Head of caudate nucleus (tissue), 42 donors: ENCODE measurements at places on chromosomes 2 and 18.

DNA sequence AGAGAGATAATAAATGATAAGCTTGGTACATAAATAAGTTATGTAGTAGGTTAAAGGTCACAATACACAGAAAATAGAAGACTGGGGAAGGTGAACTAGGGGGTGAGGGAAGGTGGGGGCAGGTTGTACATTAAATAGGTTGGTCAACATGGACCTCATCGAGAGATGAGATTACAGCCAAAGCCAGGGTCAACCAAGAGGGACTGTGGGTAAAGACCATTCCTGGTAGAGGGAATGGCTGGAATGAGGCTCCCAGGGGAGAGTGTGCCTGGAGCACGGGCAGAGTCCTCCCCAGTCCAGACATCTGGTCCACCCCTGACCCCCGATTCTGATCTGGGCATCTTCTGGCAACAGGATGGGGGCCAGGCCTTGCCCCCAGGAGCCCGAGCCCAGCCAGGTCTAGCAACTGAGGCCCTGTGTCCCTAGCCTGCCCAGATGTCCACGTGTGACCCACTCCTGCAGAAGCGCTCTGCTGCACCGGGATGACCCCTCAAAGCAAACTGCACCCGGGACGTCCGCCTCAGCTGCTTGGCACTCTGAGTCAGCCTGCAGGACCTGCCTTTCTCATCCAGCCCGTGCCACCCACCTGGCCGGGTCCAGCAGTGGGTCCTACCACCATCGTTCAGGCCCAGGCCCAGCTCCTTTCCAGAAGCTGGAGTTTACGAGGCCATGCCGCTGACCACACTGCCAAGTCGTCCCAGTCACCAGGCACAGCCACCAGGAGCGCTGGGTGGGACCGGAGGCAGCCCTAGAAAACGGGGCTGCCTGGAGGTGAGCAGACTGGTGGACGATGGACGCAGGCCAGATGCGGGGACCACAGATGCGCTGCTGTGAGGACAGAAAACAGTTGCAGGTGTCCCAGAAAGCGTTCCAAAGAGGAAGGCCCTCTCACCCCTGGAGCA, 56.2 kb upstream of the ID2 start:
- no peak for DNase-seq

GRCh38 chr2:128595763-128596395, 277.2 kb upstream of the HS6ST1 start:
- DNase-seq: no peak

- DNase-seq: no peak
Measured at GRCh38 chr2:230542751-230543150, 126.8 kb downstream of the SP100 start.

- no peak for DNase-seq
Measured at GRCh38 chr18:711310-711656, 1.1 kb downstream of the ENOSF1 start.

GRCh38 chr2:144111437-144111836, 408.5 kb downstream of the ZEB2 start:
- DNase-seq: no peak

DNA sequence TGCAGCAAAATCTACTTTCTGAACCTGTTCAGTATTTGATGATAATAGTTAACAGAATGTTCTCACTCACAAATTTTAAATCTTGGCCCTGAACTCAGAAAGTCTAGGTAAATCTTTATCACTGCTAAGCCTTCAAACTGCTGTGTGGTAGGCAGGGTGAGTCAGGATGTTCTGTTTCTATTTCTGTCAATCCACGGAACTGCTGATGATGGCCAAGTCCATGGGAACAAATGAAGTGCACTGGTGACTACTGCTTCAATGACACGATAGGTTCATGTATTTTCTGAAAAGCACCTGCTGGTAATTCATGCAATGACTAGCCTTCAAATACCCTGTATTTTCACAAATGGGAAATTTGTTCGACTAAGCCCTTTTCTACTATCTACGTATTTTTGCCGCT, 14.2 kb downstream of the NIFK start:
- DNase-seq: no peak

DNA sequence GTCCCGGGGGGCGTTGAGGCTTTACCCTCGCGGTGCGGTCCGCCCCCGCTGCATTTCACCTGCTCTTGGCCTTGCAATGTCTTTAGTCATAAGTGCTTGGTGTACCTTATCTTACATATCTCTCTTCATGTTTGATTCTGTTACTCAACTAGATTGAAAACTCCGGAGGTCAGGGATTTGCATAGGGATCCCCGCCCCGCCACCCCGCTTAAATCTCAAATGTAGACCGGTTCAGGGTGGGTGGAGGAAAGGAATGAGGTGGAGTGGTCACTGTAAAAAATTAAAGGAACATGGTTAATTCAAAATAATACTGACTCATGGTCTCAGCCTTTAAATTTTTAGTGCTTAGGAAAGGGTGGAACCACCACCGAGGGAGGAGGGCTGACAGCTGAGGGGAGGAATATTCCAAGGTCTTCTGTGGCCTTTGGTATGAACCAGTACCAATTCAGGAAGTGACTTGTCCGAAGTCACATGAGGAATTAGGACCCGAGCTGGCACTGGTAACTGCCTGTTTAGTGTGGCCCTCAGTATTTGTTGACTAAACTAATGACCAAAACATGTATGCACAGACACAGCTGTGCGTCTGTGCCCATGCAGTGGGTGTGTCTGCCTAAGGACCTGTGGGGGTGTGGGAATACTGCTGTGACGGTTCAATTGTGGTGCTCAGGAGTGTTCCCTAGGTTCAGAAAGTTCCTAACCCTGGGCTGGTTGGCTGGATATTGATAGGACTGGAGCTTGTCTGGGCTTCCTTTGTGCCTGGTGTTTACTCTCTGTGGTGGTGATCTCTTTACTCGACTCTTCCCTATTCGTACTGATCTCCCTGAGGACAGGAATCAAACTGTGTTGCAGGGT, 1.0 kb downstream of the PLEKHB2 start:
- DNase-seq: no peak

GRCh38 chr2:178403671-178404306, 47.2 kb downstream of the PRKRA start:
- no peak for DNase-seq

GRCh38 chr2:31785876-31786275, 205.1 kb upstream of the SRD5A2 start:
- no peak for DNase-seq

- no peak for DNase-seq
Measured at GRCh38 chr2:184004948-184005672, 593.2 kb upstream of the ZNF804A start.

DNA sequence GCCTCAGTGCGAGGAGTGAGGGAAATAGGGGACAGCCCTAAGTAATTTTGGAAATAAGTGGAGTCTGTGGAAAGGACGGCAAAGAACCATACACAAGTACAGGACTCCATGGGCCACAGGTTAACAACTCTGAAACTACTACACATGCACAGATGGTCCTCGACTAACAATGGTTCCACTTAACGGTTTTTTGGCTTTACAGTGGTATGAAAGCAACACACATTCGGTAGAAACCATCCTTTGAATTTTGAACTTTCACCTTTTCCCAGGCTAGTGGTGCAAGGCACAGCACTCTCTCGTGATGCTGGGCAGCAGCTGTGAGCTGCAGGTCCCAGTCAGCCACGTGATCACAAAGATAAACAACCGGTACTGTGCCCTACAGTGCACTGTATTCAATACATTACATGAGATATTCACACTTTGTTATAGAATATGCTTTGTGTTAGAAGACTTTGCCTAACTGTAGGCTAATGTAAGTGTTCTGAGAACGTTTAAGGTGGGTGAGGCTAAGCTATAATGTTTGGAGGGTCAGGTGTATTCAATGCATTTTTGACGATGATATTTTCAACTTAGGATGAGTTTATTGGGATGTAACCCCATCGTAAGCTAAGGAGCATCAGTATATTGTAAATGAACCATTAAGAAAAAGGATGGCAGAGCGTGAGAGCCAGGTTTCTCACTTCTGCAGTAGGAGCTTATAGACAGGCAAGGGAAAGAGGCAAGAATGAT, 44.6 kb downstream of the TBC1D8 start:
- no peak for DNase-seq

GRCh38 chr2:226607379-226607778, 192.2 kb downstream of the IRS1 start:
- DNase-seq: no peak

- DNase-seq: no peak
Measured at GRCh38 chr2:235914756-235915155, 253.4 kb downstream of the GBX2 start.

- no peak for DNase-seq
Measured at GRCh38 chr2:235461763-235462414, 32.0 kb upstream of the AGAP1 start.

GRCh38 chr2:174787487-174788205, 23.4 kb upstream of the CHRNA1 start:
- DNase-seq: no peak

GRCh38 chr2:101517758-101518271, 42.9 kb upstream of the RFX8 start:
- DNase-seq: no peak

GRCh38 chr2:13826314-13826853, 806.1 kb upstream of the LRATD1 start:
- DNase-seq: no peak

- no peak for DNase-seq
Measured at GRCh38 chr18:50397023-50397422, 22.2 kb downstream of the SKA1 start.

- no peak for DNase-seq
Measured at GRCh38 chr2:85838181-85838580, 50.6 kb downstream of the ST3GAL5 start.

DNA sequence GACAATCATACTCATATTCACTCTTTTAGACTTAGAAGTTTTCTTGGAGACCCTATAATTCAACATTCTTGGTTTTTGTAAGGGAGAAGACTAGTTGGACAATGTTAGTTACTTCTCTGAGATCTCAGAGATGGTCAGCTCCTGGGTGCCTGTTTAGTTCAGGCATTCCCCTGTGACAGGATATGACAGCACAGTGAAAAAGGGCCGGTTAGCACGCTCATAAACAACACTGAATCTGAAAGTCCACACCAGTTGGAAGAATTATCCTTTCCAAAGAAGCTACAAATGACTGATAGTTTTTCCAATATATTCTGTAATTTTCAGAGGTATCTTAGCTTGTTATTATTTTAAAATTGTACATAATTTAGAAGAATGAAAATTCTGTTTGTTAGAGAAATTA, 75.7 kb downstream of the ADAM23 start:
- no peak for DNase-seq

DNA sequence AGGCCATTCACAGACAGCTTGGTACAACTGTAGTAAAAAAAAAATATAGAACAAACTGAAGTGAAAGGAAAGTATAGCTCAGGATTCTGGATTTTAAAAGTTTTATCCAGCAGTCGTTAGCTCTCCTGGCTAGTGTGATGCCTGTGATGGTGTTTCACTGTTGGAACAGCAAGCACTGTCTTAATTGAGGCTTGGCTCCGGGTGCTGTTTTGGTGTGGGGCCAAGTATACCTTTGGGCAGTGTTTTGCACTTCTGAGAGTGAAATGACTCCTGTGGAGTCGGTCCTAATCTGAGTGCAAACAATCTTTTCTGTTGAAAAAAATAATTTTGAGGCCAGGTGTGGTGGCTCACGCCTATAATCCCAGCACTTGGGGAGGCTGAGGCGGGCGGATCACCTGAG, 28.7 kb upstream of the RAB1A start:
- no peak for DNase-seq

DNA sequence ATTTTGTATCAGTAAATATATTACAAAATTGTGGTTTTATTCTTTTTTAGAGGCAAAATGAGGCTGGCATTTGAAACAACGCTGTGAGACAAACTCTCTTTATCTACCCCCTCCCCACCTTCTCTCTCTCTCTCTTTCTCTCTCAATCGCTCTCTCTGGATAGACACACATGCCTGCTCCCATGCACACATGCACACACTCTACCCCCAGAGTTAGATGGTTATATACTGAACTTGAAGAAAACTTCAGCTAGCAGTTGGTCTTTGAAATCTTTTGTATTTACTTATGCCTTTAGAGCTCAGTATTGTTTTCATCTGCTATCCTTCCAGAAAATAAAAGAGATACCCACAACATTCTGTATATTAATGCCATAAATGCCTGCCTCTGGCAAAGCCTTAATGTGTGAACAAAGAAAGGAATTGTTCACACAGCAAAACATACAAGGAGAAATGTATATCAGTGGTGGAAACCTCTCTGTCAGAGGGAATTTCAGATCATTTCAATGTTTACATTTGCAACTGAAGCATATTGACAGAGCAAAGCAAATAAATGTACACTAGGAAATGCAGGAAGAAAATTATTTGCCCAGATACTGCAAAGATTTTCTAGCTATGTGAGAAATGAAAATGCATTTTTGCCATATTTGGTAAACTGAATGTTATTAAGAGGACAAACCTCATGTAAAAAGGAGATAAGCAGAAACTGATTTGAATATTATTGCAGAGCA, 217.0 kb upstream of the UBE2E3 start:
- no peak for DNase-seq

DNA sequence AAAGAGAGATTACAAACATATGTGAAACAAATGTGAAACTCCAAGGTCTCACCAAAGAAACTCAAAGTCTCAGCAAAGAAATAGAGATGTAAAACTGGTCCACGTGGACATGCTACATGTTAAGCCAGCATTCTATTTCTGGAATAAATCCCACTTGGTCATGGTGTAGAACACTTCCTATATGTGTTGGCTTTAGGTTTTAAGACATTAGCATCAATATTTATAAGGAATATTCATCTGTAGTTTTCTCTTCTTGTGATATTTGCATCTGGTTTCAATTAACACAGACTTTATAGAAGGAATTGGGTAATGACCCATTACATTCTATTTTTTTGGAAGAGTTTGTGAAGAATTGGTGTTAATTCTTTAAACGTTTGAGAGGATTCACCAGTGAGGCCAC, 133.1 kb downstream of the COPS8 start:
- no peak for DNase-seq

DNA sequence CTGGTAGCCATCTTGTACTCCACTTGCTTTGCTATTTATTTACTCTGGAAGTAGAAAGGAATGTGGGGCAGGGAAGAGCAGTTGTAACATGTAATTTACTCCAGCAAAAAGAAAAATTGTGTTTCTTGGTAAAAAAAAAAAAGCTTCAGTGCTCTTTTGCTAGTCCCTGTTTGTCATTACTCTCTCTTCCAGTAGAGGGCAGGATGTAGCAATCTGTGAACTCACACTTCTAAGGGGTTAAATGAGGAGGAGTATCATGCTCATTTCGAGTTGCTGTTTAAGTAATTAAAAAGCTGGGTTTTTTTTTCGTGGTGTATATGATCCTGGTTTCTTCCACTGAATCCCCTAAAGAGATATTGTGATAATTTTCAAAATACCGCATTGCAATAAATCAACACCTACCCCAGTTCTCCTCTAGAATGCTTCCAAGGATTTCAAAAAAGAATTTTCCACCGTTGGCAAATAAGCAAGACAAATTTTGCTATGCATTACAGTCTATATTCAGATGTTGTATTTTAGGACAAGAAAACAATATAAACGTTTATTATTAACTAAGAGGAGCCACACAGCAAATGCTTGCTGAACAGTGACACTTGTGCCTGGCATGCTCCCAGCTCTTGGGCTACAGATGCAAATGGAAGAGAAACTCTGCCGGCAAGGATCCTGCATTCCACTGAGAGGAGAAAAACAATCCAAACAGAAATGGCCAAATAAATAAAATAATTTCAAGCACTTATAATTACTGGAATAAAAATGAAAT, 261.6 kb downstream of the ASXL3 start:
- DNase-seq: peak; percentile 38
